ENCODE measurements at places on chromosomes 2 and 18. TPM values are rescaled to one million over a fixed set of nuclear protein-coding genes. Genes with fewer than 3 reads are reported as not detected.

TLK1 gene
- total RNA-seq, result 112 TPM

RESP18 gene
- total RNA-seq, result not detected

- H3K4me3 ChIP-seq, result peak overlapping the region; percentile 47
- DNase-seq, result peak; percentile 41
- H3K4me1 ChIP-seq, result no peaks in the 10 kb centered on the region
Measured at GRCh38 chr2:56184500-56185011, 766 bp downstream of the CCDC85A start.

DNA sequence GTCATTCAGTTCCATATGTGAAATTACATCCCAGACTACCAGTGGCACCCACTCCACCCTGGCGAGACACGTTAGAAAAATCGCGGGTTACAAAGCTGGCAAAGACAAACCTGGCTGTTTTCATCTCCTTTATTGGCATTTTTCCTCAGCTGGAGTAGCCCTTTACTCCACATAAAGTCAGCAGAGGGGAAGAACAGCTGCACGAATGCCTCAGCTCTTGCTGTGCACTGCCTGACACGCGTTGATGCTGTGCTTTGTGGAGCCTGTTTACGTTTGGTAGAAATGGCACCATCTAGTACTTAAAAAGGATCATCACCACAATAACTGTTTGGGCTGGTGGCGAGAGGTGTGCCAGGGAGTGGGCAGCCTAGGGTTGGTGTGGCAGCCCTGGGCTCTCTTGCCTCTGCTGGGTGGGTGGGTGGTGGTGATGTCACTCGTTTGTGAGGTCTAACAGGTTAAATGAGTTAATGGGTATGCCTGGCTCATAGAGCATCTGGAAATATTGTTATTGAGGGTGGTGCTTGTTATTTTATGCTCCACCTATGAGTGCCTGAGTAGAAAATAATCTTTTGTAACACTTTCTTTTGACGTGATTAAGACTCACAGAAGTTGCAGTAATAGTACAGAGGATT lies 16.4 kb downstream of the FARP2 start:
- H3K27me3 ChIP-seq, result no peaks in the 10 kb centered on the region
- no peaks in the 10 kb centered on the region for H3K4me1 ChIP-seq
- no peak overlapping the region for H3K27ac ChIP-seq
- no peak for DNase-seq

DNA sequence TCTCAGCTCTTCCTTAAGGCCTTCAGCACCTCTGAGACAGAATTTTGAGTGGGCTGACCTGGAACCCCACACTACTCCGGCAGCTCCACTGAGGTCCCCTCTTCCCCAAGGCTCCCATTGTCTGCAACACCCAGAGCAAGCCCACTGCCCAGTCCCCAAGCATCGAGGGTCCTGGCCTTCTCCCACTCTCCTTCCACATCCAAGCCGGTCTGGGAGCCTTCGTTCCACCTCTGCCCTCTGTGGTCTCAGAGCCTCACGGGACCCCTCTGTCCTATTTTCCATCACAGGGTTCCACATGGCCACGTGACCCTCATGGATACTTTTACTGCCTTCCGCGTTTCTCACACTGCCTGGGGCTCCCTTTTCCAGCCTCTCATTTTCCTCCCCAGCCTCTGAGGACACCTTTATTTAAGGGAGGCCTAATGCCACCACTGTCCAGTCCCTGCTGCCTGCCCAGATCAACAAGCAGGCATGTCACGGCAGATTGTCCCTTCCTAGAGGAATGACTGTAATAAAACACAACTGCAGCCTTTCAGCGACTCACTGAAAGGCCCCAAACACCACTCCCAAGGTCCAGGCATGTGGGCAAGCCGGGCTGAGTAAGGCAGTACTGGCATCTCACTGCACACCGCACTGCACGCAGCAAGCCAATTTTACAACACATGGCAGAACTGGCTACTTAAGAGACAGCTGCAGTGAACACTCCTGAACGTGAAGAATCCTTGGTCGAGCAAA lies 7.9 kb upstream of the SALL3 start:
- H3K4me3 ChIP-seq, result no peak overlapping the region
- no peaks in the 10 kb centered on the region for H3K36me3 ChIP-seq
- no peak overlapping the region for H3K27ac ChIP-seq
- peaks cover 3% of the 10 kb centered on the region for H3K4me1 ChIP-seq

All from H9 (cell line).